ENCODE measurements at places on chromosomes 13 and 19.

- DNase-seq = no peak
Measured at GRCh38 chr13:80814541-80814940, 473.6 kb upstream of the SPRY2 start.

DNA sequence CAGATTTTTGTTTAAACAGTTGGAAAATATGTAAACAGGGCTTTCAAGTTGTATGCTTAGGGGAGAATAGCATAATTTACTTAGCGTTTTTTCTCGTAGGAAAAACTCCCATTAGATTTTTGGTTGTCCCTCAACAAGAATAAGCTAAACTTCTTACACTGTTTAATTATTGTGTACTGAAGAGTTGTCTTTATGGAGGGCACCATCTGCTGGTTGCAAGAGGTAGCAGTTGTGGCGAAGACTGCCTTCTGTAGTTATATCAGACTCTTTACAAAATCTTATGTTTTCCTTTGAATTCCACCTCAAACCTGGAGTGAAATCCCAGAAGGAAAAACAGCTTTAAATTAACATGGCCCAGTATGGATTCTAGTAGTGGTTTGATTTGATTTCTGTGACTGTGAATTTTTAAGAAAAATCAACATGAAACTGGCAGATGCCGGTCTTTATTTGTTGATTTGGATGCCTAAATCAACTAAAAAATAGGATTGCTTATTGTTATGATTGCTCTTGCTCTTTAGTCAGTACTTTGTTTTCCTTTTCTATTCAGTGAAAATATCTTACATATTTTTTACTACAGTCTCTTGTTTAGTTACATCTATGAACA is 53.4 kb downstream of the PDS5B start:
- DNase-seq = peak; percentile 10

- no peak for DNase-seq
Measured at GRCh38 chr13:28199089-28199488, 60.7 kb downstream of the PAN3 start.

- no peak for DNase-seq
Measured at GRCh38 chr13:92994056-92994455, 232.6 kb upstream of the GPC6 start.

- no peak for DNase-seq
Measured at GRCh38 chr19:51010066-51010795, 8.8 kb upstream of the KLK8 start.

DNA sequence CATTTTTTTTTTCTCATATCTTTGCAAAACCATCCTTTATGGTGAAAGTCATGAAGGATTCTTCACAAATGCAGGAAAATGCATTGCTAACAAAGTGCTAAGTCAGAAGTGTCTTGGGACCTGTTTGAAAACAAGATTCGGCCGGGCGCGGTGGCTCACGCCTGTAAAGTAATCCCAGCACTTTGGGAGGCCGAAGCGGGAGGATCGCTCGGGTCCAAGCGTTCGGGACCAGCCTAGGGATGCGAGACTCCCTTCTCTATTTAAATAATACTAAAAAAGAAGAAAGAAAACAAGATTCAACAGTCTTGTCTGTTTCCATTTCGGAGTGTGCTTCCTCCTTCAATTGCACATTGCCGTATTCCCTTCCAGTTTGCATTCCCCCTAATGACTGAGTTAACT is 819 bp downstream of the EID2B start:
- DNase-seq = no peak

- DNase-seq = peak; percentile 40
Measured at GRCh38 chr13:24053519-24054251, 106.8 kb upstream of the SPATA13 start.

DNA sequence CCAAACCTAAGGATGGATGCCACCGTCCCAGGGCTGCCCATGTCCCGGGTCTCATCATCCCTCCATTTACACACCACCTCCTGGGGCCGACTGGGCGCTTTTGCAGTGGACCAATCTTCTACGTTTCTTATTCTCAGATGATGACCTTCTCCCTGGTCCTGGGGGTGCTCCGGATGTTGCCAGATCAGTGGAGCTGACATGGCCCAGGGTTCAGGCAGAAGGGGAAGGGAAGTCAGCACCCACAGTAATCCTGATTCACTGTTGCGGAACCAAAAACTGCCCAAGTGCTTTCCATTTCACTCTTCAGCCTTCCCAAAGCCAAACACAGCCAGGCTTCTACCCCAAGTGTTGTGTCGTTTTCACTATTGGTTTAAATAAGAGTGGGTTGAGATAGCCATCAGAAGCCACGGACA is 29.8 kb downstream of the RAB20 start:
- DNase-seq = no peak

DNA sequence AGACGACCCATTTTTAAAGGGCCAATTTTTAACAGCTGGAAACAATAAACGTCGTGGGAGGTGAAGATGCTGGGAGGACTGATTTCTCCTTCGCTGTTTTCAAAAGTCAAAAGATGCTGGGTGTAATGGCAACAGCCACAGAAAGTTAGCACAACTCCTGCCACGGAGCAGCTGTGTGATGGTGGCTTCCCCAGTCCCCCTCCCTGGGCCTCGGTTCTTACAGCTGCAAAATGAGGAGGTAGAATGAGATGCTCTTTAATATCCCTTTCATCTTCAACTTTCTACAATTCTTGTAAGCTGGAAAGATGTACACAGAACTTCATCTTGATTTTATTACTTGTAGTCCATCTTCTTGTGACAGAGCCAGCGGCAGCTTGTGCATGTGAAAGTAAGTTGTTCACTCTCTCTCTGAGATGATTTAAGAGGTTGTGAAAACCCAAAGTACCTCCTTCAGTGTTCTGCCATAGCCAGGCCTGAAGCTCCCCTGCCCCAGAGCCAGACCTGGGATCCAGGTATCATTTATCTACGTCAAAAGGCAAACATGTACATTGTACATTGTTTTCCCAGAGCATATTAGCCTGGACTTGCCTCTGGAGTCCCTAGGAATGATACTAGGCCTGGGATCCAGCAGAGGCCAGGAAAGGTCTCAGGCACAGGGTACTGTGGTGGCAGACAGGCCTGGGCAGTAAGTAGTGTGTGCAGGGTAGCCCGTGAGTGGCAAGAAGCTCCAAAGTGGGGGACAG is 3.4 kb upstream of the UBE2L5 start:
- no peak for DNase-seq

GRCh38 chr13:98547455-98547854 is 29.5 kb downstream of the STK24 start:
- no peak for DNase-seq

DNA sequence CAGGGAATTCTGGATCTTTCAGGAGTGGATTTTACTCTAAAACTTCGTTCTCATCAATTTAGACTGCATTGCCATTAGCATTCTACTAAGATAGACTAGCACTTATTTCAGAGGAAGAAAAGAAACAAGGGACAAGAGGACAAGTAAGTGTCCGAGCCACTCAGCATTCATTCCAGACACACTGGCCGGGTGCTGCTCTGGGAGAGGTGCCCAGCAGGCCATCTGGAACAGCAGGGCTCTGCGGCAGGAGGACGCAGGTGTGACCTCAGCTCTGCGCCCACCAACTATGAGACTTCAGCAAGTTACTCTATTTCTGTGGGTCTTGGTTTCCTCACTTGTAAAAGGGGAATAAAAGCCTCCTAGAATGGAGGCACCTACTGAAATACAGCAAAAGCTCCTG is 4.2 kb downstream of the EPS15L1 start:
- no peak for DNase-seq

DNA sequence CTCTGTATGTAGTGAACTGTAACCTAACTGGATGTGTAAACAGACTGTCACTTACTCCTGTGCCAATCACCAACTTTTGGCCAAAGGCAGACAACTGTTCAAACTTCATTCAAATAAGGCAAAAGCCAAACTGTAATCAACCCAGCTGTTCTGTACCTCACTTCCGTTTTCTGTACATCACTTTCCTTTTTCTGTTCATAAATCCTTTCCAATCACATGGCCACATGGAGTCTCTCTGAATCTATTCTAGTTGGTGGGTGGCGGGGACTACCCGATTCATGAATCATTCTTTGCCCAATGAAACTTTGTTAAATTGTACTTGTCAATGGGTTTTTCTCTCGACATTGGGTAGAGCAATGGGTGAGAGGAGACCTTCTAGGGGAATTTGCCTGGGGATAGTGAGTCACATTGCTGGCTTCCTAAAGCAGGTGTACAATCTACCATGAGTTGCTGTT is 178.3 kb upstream of the RFC3 start:
- DNase-seq = no peak

DNA sequence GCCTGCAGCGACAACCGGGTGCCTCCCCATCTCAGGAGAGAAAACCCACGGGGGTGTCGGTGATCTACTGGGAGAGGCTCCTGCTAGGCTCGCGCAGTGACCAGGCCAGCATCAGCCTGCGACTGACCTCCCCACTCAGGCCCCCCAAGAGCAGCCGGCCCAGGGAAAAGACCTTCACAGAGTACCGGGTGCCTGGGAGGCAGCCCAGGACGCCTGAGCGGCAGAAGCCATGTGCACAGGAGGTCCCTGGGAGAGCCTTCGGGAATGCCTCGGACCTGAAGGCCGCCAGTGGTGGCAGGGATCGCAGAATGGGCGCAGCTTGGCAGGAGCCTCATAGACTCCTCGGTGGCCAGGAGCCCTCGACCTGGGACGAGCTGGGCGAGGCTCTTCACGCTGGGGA is 3.9 kb downstream of the ZNF324B start:
- DNase-seq = no peak

All from stimulated activated CD8-positive, alpha-beta memory T cell treated with anti-CD3 and anti-CD28 coated beads, Interleukin-4, amount 100 ng/mL, for 1 hour (primary cell).